IMR-90 (cell line): ENCODE measurements at places on chromosomes 7 and 10. TPM values are rescaled to one million over a fixed set of nuclear protein-coding genes. Genes with fewer than 3 reads are reported as not detected.

- no peak for DNase-seq
Measured at GRCh38 chr10:47043928-47044538, 132.8 kb downstream of the PTPN20 start.

DNA sequence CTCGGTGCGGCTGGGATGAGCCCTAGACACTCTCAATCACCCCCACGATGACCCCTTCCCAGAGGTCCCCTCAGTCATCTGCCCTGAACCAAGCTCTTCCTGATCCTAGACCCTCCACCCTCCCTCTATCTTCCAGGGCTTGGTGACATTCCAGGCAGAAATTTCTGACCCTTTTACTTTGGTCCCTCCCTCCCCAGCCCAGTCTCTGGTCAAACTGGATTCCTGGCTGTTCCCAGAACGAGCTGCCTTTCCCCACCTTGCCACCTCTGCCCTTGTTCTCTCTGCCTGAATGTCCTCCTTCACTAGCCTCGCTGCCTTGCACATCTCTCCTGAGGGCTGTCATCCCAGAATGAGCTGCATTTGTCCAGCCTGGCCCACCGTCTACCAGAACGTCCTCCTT lies 1.3 kb upstream of the CLDN4 start:
- no peak for DNase-seq

- DNase-seq: peak; percentile 86
Measured at GRCh38 chr7:55140221-55140940, 121.6 kb downstream of the EGFR start.

DNA sequence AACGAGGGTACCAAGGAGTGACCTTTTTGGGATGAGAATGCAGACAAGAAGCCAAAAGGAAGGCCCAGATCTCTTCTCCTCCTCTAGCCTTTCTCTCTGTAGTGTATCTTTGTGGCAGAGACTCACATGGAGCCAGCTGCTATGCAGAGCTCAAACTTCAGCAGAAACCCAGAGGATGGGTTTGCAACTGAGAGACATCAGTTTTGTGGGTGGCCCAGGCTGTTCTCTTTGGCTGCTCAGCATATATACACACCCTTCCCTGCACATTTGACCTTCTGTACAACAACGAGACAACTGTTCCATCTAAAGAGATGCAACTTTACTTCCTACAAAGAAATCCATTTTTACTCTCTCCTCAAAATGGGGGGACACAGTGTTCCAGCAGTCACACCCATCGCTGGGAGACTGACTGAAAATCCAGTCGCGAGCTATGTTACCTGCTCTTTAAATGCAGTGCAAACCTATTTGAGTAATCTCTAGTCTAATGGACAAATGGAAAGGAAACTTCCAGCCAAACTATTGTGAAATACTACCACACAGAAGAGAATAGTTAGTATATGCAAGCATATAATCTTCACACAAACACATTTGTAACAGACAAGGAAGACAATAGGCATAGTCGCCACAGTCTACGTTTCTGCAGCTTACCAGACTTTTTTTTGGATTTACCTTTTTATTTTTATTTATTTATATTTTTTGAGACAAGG lies 51.2 kb downstream of the GTF2I start:
- no peak for DNase-seq

Gene CNTNAP2
- polyA plus RNA-seq: not detected in 2 replicates

Gene ZNF365
- polyA plus RNA-seq: 1.0 and 1.2 TPM in 2 replicates

- no peak for DNase-seq
Measured at GRCh38 chr10:96319754-96320474, 15.7 kb downstream of the DNTT start.

Gene C10orf71
- not detected in 2 replicates for polyA plus RNA-seq

DNA sequence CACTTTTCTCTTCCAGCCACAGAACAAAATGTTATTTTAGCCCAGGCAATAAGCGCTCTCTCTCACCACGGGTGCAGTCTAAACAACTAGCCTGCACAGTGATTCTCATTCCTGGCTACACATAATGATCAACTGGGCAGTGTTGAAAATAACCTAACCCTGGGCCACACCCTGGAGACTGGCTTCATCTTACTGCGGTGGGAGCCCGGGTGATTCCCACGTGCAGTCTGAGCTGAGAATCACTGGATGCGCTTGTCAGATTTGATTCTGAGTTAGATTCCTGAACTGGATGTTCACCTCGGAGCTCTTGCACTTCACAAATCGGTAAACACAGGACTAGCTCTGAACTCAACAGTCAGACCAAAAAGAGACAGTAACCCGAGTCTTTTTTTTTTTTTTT lies 14.9 kb downstream of the ZC3HAV1 start:
- DNase-seq: peak; percentile 7

GRCh38 chr7:5528071-5528814 lies 104.6 kb upstream of the TNRC18 start:
- DNase-seq: peak; percentile 36

- no peak for DNase-seq
Measured at GRCh38 chr7:135285547-135286233, 52.1 kb downstream of the STRA8 start.

Gene TMEM140
- polyA plus RNA-seq: 0.23 and 0.24 TPM in 2 replicates

Gene OR6V1
- polyA plus RNA-seq: not detected in 2 replicates
